ENCODE measurements at places on chromosomes 7 and 10. TPM values are rescaled to one million over a fixed set of nuclear protein-coding genes. Genes with fewer than 3 reads are reported as not detected.

Gene CALY
- 1.8 TPM for total RNA-seq

Gene OR2A1
- total RNA-seq, result not detected

DNA sequence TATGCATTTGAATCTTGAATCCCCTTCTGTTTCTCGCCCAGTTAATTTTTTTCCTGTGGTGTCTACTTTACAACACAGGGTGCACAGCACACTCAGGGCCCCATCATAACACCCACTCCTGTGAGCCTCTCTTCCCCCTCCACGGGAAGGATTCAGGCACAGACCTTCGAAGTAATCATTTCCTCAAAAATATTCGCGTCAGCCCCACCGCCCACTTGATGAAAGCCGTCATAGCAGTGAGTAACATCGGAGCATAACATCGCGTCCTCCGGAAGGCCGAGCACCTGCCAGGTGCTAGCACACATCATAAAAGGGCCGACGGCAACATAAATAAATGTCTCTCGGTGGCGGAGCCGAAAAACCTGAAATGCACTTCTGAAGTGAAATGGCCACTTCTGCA lies 201.7 kb upstream of the ADARB2 start:
- no peak for DNase-seq

DNA sequence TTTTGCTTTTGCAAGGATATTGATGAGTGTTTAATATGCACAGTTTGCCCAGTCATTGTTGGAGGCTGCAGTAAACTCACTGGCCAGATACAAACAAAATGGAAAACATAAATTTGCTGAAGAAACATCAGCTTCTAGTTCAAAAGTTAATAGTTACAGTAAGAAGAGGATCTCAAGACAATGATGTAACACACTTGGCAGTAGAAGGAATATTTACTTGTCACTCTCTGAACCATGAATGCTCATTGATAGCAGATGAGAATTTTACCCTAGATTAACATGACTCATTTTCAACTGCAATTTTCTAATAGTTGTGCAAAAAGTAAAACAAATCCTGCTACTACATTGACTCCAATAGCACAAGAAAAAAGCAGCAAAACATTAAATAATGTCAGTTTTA lies 47.7 kb downstream of the VWC2 start:
- DNase-seq, result no peak

DNA sequence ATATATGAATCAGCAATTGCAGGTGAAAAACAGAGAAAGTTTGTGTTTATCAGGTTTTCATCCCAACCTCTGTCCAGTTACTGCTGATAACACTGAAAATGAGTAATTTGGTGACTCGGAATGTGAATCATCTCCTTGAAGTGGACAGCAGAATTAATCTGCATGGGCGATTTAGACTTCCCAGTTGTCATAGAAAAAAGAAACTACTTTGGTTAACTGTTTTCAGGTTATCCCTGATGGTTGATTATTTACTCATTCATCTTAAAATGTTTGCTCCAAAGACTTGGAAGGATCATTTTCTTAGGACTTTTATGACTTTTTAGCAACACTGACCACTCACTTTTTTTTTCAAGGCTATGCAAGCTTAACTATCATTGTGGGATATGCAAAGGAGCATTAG lies 504.1 kb upstream of the ANKRD30A start:
- DNase-seq, result no peak

- no peak for DNase-seq
These were observed 41.3 kb downstream of the WNT2 start for GRCh38 chr7:117281562-117281961.

GRCh38 chr7:157323401-157323800 lies 13.4 kb upstream of the DNAJB6 start:
- DNase-seq, result no peak

Gene TMEM176B
- not detected for total RNA-seq

DNA sequence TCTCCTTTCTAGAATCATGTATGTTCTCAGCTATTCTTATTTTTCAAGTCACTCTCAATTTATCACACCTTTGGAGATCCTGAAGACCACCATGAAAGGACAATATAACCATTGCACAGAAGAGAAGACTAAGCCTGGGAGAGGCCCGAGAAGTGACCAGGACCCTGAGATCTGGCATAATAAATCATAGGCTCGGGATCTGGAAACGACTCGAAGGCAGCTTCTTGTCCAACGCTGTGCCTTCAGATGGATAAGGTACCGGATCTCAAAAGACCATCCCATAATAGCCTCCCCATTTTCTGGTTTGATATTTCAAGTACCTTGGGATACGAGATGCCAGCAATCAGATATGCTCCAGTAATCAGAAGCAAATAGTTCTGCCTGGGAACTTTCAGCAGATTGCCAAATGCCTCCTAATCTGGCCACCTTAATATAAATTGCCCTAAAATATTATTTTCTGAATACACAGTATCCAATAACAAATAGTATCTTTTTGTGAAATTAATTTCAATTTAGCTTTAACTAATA lies 179.2 kb upstream of the ZMIZ1 start:
- no peak for DNase-seq

Gene KIF11
- total RNA-seq, result 3.0 TPM

GRCh38 chr10:79941585-79942210 lies 7.2 kb downstream of the SFTPD start:
- DNase-seq, result no peak

- peak; percentile 66 for DNase-seq
These were observed 121.2 kb downstream of the WDFY4 start for GRCh38 chr10:48805848-48806247.

- peak; percentile 96 for DNase-seq
These were observed 26.1 kb downstream of the FAM53B start for GRCh38 chr10:124717911-124718741.

GRCh38 chr7:14341200-14341775 lies 351.8 kb upstream of the ETV1 start:
- no peak for DNase-seq

- no peak for DNase-seq
These were observed 11.4 kb downstream of the ZWINT start for GRCh38 chr10:56349611-56350010.

Gene TMEM213
- not detected for total RNA-seq

GRCh38 chr7:99312316-99313203 lies 13.1 kb upstream of the ARPC1A start:
- peak; percentile 55 for DNase-seq

Measured in CD4-positive, CD25-positive, alpha-beta regulatory T cell (primary cell).